Common myeloid progenitor, CD34-positive (primary cell): ENCODE measurements at places on chromosomes 7 and 10.

GRCh38 chr7:33392148-33392547 lies 262.8 kb downstream of the BBS9 start:
- DNase-seq = no peak

GRCh38 chr7:155879592-155879991 lies 67.3 kb upstream of the SHH start:
- no peak for DNase-seq

- DNase-seq = no peak
These were observed 11.0 kb upstream of the RSBN1L start for GRCh38 chr7:77685233-77685632.

- no peak for DNase-seq
These were observed 192.0 kb downstream of the OTUD1 start for GRCh38 chr10:23630885-23631284.

GRCh38 chr10:90458571-90458970 lies 399.3 kb downstream of the HTR7 start:
- DNase-seq = no peak

GRCh38 chr10:103958996-103959395 lies 7.9 kb upstream of the SLK start:
- DNase-seq = no peak
